ENCODE measurements at places on chromosomes 7 and 10. TPM values are rescaled to one million over a fixed set of nuclear protein-coding genes. Genes with fewer than 3 reads are reported as not detected.
A peak's percentile ranks its signal among the peaks of the same experiment; 100 is the strongest.

TRIM50 gene
- 0.55 TPM for total RNA-seq

PRSS2 gene
- 64.5 TPM for total RNA-seq

ARHGAP22 gene
- 7.2 TPM for total RNA-seq

DNA sequence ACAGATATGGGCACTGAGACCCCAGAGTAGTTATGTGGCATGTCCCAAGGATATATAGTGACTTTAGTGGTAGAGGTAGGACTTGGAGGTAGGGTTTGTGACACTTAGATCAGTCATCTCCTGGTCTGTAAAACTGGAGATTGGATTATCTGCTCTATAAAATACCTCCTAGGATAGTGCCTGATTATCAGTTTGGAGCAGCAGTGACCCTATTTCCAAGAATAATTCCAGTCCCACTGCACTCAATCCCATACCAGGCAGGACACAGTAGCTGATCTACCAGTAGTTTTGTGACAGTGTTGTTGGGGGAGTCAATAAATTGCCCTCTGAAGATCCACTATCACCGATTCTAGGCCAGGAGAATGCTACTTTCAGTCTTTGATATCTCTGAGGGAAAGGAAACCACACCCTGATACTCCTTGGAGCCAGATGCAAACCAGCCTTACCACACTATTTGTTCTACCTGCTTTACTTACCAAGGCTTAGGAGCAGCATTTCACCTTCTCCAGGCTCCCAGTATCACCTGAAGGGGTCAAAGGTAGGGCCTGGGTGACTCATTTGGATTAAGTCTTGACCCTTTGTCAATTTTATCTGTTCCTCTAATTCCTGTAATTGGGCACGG, 30.6 kb downstream of the KMT2E start:
- no peak overlapping the region for H3K4me3 ChIP-seq
- no peak overlapping the region for H3K27ac ChIP-seq
- peaks cover 20% of the 10 kb centered on the region for H3K4me1 ChIP-seq
- DNase-seq, result no peak
- no peaks in the 10 kb centered on the region for H3K27me3 ChIP-seq

DENND10 gene
- total RNA-seq, result 30.7 TPM

DNA sequence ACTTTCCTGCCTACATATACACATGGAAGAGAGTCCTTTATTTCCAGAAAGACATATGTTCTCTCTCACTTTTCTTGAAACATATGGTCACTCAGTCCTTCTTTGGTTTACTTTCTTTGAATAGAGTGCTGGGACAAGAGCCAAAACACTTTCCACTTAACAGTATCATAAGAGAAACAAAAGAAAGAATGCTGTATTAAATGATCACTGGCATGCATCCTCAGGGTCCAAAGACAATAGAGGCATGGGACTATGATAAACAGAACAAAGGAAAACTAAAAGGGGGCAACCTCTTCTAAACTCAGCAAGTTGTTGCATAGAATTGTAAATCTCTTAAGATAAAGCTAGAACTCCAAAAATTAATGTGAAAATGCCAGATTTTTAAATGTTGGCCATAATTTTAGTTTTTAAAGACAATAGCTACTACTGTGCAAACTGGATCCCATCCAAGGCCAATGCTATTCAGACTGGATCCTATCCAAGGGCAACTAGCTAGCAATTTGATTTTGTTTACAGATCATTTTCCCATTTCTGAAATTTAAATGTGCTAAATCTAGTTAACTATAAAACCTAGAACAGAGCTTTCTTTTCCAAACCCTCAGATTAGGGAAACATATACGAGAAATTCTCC, 687.5 kb downstream of the SORCS3 start:
- DNase-seq, result no peak
- H3K4me3 ChIP-seq, result no peak overlapping the region
- H3K27ac ChIP-seq, result no peak overlapping the region
- H3K4me1 ChIP-seq, result no peaks in the 10 kb centered on the region

- H3K27ac ChIP-seq, result no peak overlapping the region
- no peaks in the 10 kb centered on the region for H3K27me3 ChIP-seq
- no peaks in the 10 kb centered on the region for H3K4me1 ChIP-seq
- no peak for DNase-seq
- H3K36me3 ChIP-seq, result no peaks in the 10 kb centered on the region
Observed at GRCh38 chr10:46084321-46085165, 38.5 kb upstream of the MSMB start.

DNA sequence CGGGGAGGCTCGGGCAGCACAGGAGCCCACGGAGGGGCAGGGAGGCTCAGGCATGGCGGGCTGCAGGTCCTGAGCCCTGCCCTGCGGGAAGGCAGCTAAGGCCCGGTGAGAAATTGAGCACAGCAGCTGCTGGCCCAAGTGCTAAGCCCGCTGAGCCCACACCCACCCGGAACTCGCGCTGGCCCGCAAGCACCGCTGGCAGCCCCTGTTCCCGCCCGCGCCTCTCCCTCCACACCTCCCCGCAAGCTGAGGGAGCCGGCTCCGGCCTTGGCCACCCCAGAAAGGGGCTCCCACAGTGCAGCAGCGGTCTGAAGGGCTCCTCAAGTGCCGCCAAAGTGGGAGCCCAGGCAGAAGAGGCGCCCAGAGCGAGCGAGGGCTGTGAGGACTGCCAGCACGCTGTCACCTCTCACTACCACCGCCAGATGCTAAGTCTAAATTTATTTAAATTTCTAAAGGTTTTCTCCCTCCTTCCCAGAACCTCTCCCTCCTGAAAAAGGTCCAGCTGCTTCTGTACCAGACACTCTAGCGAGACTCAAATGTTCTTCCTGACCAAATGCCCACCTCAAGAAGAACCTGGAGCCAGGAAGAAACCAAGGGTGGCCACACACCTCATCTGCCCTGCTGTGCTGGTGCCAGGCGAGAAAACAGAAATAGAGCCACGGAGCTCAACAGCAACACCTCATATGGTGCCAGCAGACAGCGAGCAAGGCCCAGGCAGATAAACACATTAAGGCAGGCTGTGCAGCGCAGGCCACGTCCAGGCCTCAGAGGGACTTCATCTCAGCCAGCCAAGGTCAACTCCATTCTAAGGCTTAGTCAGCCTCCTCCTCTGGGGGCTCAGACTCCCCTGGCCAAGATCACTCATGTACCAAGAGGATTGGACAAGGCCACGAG, 47.0 kb downstream of the KCNMA1 start:
- H3K36me3 ChIP-seq, result no peaks in the 10 kb centered on the region
- DNase-seq, result no peak
- no peaks in the 10 kb centered on the region for H3K27me3 ChIP-seq
- H3K4me1 ChIP-seq, result no peaks in the 10 kb centered on the region
- H3K4me3 ChIP-seq, result no peak overlapping the region

DNA sequence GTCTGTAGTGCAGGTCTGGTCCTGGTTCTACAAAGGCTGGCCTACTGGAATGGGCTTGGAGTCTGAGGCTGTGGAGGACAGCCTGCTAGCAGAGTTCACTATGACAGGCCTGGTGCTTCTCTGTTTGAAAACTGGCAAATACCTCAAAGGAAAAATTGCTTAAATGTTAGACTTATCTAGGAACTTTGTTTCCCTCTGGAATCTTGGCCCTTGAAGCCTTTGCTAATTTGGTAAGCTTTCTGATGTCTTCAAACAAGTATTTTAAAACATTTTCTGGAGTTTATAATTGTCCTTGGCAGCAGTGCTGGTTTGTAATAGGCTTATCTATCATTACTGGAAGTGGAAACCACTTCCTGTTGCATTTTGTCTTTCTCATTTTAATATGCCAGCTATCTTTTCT, 139.7 kb downstream of the TMEM26 start:
- no peaks in the 10 kb centered on the region for H3K36me3 ChIP-seq
- DNase-seq, result no peak
- no peaks in the 10 kb centered on the region for H3K4me1 ChIP-seq
- H3K27ac ChIP-seq, result no peak overlapping the region

CPEB3 gene
- 5.9 TPM for total RNA-seq

GRCh38 chr10:59331661-59332060, 30.7 kb downstream of the FAM13C start:
- no peaks in the 10 kb centered on the region for H3K4me1 ChIP-seq
- no peak for DNase-seq
- H3K27me3 ChIP-seq, result no peaks in the 10 kb centered on the region
- no peaks in the 10 kb centered on the region for H3K36me3 ChIP-seq
- no peak overlapping the region for H3K27ac ChIP-seq
- H3K4me3 ChIP-seq, result no peak overlapping the region

CLRN3 gene
- not detected for total RNA-seq

DNA sequence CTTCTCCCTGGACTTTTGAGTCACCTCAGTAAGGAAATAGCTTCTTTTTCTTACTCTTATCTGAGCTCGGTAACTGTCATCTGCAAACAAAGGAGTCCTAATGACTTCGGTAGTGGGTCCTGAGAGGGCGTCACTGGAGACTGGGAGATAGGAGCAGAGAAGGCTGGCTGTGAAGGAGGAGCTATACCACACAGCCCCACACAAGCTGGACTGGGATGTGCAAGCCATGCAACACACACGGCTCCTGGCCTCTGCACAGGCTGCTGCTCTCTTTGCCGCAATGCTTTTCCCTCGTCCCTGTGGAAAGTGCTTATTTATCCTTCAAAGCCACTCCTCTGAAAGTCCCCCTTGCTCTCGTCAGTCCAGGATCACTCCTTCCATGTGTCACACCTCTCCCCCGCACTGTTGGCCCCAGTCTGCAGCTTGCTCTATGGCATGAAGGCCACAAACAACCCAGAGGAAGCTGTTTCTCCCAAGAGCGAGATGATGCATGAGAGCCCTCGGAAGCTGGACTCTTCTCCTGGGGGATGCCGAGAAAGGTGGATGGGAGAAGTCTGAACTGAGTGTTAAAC, 14.9 kb downstream of the TMEM273 start:
- H3K4me3 ChIP-seq, result no peak overlapping the region
- H3K27ac ChIP-seq, result no peak overlapping the region
- no peaks in the 10 kb centered on the region for H3K36me3 ChIP-seq
- H3K27me3 ChIP-seq, result no peaks in the 10 kb centered on the region

DNA sequence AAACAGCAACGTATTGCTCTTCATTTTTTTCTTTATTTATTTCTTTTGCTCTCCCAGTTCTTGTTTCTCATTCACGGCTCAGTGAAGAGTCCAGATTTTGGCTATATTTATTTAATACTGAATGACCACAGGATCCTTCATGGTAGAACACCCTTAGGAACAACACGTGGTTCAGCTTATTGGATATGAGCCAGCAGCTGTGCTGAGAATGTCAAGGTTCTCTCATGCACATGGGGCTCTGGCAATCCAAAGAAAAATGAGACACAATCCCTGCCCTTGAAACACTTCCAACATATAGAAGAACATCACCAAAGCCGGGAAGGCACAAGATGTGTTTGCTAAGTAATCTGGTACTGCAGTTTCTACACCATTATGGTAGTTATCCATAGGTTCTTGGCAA, 852.9 kb downstream of the SORCS1 start:
- no peak for DNase-seq
- H3K27me3 ChIP-seq, result no peaks in the 10 kb centered on the region
- H3K27ac ChIP-seq, result no peak overlapping the region
- H3K4me3 ChIP-seq, result no peak overlapping the region

DNA sequence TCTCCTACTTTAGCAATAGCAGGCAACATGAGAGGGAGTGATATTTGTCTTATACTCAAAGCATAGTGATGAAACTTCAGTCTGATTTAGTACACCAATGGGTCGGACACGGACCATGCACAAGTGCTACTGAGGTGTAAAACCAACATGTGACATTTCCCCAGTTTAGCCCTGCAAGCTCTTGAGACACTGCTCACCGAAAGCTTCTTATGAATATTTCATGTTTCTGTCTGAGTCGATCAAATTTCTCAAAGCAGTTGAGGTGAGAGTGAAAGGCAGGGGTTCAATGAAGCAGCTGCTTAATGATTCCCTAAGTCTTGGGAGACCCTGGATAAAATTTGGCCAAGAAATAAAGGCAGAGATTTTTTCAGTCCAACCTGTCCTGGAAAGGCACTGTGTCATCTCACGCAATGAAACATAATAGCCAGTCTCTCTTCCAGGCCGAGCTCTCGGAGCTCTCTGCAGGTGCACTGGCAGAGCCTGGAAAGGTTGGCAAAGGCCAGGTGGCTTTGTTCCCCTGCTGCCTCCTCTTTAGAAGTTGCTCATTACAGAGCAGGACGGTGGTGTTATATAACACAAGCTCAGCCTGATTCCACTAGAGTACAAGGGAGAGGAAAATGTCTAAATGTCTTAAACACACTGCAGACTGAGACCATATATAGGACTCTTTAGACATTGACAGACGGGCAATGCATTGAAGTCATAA, 33.9 kb upstream of the XPNPEP1 start:
- H3K36me3 ChIP-seq, result no peaks in the 10 kb centered on the region
- H3K4me3 ChIP-seq, result no peak overlapping the region
- no peak overlapping the region for H3K27ac ChIP-seq
- no peaks in the 10 kb centered on the region for H3K27me3 ChIP-seq

TEX36 gene
- not detected for total RNA-seq

GRCh38 chr7:21828841-21829240, 116.9 kb downstream of the CDCA7L start:
- H3K36me3 ChIP-seq, result no peaks in the 10 kb centered on the region
- no peak overlapping the region for H3K4me3 ChIP-seq
- H3K4me1 ChIP-seq, result no peaks in the 10 kb centered on the region
- no peak overlapping the region for H3K27ac ChIP-seq
- DNase-seq, result no peak

- peak overlapping the region; percentile 35 for H3K27ac ChIP-seq
- DNase-seq, result no peak
- peaks cover 12% of the 10 kb centered on the region for H3K4me1 ChIP-seq
- no peak overlapping the region for H3K4me3 ChIP-seq
- no peaks in the 10 kb centered on the region for H3K27me3 ChIP-seq
- H3K36me3 ChIP-seq, result no peaks in the 10 kb centered on the region
Observed at GRCh38 chr10:94006591-94007550, 13.1 kb downstream of the PLCE1 start.

DNAJC12 gene
- total RNA-seq, result 1.3 TPM

DNA sequence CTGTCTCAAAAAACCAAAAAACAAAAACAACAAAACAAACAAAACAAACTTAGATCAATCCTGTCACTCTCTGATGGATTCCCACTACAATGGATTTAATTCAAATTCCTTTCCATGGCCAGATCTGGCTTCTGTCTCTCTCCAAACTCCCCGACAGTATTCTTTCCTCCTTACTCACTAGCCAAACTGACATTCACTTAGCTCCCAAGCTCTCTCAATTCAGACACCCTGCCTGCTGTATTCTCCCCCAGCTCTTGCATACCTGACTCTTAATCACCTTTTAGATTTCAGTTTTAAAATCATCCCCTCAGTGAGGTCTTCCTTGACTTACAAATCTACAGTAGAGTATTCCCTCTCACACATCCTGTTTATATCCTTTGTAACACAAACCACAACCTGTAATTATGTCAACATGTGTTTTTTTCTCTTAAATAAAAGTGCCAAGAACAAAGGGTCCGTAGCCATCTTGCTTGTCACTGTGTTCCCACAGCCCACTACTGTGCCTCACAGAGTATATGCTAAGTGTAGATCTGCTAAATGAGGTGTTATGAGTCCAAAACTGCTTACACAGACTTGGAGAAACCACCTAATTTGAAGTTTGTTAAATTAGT, 14.4 kb downstream of the HERPUD2 start:
- H3K27me3 ChIP-seq, result no peaks in the 10 kb centered on the region
- H3K4me3 ChIP-seq, result no peak overlapping the region
- H3K36me3 ChIP-seq, result peaks cover 9% of the 10 kb centered on the region
- H3K27ac ChIP-seq, result no peak overlapping the region
